ENCODE measurements at places on chromosomes 1 and 21.

GRCh38 chr1:106700211-106700610 is 356.3 kb upstream of the PRMT6 start:
- DNase-seq, result no peak

DNA sequence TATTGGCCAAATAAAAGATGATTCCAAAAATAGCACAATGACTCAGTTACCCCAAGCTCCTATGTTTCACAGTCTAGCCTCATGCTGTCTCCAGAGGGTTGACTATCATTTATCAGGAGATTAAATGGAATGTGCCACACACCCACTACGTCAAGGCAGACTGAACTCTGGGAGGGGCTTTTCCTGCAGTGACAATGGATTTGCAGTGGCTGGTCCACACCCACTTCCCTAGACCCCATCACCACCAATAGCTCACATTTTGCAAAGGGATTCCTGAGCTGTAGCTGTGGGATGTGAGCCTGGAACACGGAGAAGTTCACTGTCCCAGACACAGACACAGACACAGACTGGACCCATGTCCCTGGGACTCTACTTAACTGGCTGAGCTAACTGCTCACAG is 77.1 kb downstream of the HLCS start:
- no peak for DNase-seq

DNA sequence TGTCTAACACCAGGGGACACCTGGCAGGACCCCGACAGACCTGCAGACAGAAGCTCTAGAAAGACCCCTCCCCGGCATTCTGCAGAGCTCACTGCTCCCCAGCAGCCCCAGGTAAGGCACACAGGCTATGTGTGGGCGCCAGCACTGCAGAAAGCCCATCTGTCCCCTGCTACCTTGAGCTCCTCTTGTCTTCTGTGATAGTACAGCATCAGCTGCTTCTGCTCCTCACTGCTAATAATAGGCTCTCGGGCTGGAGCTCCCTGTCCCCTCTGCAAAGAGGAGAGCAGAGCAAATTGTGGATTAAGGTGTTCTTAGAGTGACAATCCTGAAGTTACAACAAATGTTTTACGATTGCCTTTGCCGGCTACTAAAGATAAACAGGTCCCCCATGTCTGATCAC is 10.1 kb downstream of the CFAP298 start:
- DNase-seq, result no peak

GRCh38 chr1:168097921-168098528 is 38.7 kb downstream of the GPR161 start:
- DNase-seq, result no peak

DNA sequence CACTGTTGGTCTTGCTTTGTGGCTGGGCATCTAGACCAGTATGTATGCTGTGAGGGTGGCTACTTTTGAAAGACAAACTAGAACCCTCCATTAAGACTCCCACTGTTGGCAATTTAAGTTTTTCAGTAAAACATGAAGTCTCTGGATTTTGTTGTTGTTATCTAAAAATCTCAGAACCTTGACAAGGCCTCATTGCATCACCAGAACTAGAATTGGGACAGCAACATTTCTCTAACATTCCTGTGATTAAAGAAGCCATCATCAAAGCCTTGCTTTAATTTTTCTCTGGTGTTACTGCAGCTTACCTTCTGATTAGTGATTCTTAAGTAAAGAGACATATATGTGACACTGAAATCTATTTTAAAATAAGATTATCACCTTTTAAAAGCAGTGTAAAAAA is 4.5 kb downstream of the TRIM67 start:
- DNase-seq, result no peak

GRCh38 chr1:58256041-58256440 is 290.5 kb downstream of the OMA1 start:
- no peak for DNase-seq

Data from CD4-positive, CD25-positive, alpha-beta regulatory T cell (primary cell).